Astrocyte of the cerebellum (primary cell): ENCODE measurements at places on chromosomes 2 and 18.

GRCh38 chr2:183541766-183542165 is 417.5 kb downstream of the NUP35 start:
- DNase-seq = no peak

DNA sequence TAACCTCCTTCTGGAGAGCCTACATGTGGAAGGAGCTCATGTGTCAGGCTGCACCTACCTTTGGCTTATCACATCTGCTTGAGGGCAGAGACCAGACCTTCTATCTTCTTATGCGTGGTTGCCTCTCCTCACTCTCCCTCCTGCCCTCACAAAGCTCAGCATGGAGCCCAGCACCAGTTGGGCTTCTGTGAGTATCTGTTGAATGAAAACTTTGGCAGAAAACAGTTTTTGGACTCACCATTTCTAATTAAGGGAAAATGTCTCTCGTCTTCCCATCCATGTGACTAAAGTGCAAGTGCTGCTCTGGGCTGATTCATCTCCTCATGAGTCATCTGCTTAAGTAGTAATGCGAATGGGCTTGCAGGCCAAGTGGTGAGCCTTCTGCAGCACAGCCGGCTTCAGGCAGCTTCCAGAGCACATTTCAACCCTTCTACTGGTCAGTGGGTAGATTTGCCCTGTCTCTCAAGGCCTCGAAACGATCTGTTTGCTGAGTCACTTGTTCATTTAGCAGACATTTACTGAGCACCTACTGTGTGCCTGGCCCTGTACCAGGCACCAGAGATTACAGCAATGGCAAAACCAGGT is 102.6 kb downstream of the VSNL1 start:
- peak; percentile 92 for DNase-seq

GRCh38 chr18:35993013-35993412 is 20.5 kb downstream of the RMP24 start:
- DNase-seq = no peak

GRCh38 chr18:12630136-12630535 is 27.8 kb downstream of the SPIRE1 start:
- DNase-seq = no peak

DNA sequence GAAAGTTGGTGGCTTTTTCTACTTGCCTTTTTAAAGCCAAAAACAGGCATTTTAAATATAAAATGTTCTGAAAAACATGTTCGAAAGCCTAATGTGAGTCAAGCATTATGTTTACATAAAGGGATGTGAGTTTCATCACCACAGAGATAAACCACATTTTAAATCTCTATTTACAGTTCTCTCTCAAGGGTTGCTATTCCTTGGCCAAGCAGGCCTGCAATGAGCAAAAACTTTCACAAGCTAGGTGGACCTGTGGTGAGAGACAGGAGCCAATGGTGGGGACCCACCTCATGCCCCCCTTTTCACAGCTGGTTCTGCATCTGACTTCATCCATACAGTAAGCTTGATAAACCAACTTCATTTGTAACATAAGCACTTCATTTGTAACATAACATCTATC is 65.1 kb downstream of the CUL3 start:
- peak; percentile 34 for DNase-seq

DNA sequence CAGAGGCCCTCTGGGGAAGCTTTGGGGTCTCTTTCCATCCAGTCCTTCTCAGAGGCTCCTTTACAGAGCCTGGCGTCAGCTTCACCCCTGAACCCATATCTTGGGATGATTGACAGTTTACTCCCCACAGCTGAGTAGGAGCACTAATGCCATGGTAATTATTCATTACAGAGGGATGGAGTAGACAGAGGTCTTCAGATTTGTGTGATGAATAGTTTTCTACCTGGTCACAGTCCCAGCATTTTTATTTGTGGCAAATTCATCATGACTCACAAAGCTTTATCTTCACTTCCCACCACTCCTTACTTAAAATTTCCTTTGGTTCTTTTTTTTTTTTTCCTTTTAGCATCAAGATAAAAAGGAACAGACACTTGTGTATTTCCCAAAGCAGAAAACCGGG is 104.2 kb downstream of the CCDC85A start:
- no peak for DNase-seq

DNA sequence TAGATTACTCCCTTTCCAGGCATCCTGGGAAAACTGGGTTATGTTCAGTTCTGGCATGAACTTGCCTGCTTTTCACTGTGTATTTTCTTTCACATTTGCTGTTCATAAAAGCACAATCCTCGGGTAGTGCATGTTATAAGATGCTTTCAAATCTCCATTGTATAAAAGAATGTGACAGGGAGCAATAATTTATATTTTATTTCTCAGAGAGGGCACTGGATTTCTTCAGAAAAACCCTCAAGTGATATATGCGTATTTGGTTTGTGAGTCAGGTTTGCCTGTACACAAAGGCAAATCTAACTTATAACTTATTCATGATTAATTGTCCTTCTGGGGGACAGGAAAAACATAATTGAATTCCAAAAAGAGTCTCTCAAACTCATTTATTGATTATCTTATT is 440.7 kb upstream of the MMADHC start:
- no peak for DNase-seq

GRCh38 chr2:12982149-12982584 is 265.4 kb downstream of the TRIB2 start:
- no peak for DNase-seq

DNA sequence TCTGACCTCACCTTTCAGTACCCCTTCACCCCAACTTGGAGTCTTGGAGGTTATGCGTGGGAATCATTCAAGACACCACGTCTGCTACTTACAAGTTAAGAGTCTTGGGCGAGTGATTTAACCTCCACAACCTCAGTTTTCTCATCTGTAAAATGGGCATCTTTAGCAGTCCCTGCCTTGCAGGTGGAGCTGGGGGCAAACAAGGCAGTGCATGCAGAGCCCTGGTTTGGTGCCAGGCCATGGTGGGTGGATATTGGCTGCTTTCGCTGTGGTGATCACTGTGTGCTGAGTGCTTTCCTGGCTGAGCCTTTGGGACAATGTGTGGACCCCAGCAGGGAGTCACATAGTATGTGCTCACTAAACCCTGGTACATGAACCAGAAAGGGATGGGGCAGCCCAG is 20.4 kb upstream of the PTMA start:
- no peak for DNase-seq

- DNase-seq = no peak
These were observed 1.6 kb downstream of the FEV start for GRCh38 chr2:218983263-218983933.

DNA sequence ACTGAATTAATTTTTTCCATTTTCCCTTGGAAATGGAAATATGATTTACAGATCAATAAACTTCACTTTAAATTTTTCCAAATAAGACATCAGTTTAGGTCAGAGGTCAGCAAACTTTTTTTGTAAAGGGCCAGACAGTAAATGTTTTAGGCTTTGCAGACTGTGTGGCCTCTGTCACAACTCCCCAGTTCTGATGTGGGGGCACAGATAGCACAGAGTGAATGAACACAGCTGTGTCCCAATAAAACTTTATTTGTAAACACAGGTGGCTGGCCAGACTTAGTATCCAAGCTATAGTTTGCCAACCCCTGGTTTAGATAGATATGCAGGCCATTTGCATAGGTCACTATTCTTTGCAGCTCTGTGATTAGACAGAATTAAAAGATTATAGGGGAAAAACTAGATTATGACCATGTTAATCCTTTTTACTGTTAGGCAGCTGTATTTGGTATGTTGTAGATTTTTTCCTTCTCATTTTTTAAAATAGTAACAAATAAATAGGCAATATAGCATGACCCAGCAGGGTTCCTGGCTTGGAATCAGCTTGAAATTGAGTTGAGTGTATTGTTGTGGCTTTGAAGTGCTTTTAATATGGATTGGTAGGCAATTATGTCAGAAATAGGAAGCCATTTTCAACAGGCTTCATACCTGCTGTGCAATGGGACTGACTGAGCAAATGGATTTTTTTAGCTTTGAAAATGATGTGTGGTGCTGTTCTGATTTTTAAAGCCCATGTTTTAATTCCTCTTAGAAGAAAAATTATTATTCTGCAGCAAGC is 59.7 kb downstream of the WDSUB1 start:
- DNase-seq = peak; percentile 24

GRCh38 chr2:19895535-19895934 is 6.2 kb downstream of the TTC32 start:
- DNase-seq = no peak

- no peak for DNase-seq
These were observed 10.1 kb downstream of the DPP4 start for GRCh38 chr2:162063899-162064298.

GRCh38 chr2:240785424-240786335 is 34.3 kb downstream of the KIF1A start:
- no peak for DNase-seq

- peak; percentile 36 for DNase-seq
These were observed 1.4 kb downstream of the RAB11FIP5 start for GRCh38 chr2:73111073-73112025.

- no peak for DNase-seq
These were observed 42.3 kb upstream of the IGFBP5 start for GRCh38 chr2:216737676-216738075.

DNA sequence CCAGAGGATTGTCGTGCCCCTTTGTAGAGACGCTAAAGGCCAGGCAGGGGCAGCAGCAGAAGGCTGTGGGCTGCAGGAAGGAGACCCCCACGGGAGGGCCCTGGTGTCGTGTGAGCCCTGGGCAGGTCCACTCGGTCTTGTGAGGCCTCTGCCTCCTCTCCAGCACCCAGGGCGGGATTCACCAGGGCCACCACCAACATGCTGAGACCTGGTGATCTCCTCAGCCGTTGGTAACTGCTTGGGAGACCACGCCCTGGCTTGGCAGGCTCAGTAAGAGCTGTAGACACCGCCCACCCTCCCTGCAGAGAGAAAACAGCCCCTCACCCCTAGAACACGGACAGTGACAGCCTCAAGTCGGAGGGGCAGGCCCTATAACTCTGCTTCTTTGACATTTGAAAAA is 21.1 kb downstream of the MBP start:
- DNase-seq = no peak

- DNase-seq = no peak
These were observed 85.0 kb upstream of the PPP1CB start for GRCh38 chr2:28666496-28667184.

- DNase-seq = no peak
These were observed 44.3 kb downstream of the L3MBTL4 start for GRCh38 chr18:6370410-6370809.

DNA sequence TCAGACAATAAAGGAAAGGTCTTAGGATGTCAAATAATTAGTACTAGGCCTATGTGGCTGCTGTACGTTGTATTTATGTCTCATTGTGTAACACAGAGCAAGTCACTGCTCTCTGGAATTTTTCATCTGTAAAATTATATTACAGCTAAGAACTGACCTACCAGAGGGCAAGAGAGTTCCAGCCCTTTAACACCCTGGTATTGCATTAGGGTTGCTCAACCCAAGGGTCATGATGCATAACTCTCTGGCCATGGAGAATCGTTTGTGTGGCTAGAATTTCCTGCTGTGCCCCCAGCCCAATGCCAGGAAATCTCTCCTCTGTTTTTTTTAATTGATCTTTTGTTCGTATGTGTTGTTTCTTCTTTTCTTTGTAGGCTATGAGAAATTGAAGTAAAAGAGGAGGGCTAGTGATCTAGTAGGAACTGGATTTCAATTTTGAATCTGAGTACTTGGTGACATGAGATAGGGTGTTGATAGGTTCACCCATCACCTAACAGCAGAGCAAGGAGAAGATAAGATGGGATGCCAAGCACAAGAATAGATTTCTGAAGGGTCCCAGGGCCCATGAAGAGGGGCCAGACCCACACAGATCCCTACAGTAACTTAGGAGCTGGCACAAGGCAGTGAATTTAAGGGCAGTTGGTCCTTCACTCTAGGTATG is 571.2 kb upstream of the TNP1 start:
- DNase-seq = no peak

- no peak for DNase-seq
These were observed 7.6 kb upstream of the KCTD1 start for GRCh38 chr18:26555804-26556553.

- no peak for DNase-seq
These were observed 49.7 kb downstream of the RASGRP3 start for GRCh38 chr2:33526132-33526531.

DNA sequence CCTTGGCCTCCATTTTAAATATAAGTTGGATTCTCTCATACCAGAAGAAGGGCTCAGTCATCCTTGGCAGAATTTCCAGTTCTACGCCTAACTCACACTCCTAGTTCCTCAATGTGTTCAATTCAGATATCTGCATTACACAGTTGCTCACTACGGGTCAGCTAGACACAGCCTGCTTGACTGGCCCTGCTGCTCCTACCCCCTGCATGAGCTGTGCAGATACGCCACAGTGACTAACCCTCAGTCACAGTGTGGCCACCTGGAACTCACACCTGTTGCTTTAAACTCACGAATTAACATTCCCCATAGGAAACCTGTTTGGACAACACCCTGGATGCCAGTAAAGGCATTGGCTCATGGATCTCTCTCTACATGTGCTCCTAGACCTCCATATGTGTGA is 429.6 kb downstream of the NCKAP5 start:
- DNase-seq = no peak

DNA sequence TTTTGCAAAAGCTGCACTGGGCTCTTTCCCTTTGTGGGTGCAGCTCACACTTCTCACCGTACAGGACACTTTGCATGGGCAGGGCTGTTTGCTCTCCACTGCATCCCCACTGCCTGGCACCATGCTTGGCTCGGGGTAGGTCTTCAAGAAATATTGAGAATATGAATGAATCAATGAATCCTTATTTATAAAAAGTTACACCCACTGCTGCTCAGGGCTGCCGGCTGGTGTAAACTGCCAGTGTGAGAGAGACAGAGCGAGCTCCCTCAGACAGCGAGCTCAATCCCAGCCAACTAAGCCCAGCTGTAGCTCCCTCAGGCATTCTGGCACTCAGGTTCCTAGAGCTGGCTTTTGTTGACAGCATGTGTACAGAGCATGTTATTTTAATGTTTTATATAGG is 3.4 kb downstream of the TMEM185B start:
- DNase-seq = no peak

DNA sequence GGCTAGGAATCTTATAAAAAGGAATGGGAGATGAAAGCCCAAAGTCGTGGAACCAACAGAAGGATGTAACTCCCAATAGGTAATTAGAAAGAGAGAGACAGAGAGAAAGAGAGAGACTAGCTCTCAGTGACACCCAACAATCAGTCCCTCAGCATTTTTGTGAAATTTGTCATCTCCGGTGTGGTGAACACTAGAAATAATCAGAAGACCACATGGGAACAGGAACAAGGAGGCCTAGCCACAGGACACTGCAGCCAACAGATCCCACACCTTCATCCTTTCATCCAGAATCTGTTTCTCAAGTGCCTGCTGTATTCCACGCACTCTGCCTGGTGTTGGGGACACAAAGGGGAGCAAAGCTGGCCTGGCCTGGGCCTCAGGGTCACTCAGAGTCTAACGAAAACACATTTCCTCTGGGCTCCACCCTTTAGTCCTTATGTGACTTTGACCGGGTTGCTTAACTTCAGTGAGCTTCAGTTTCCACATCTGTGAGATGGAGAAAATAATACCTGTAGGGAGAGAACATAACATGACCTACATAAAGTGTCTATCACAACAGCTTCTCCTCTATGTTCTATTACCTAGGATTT is 53.1 kb downstream of the EHD3 start:
- no peak for DNase-seq

DNA sequence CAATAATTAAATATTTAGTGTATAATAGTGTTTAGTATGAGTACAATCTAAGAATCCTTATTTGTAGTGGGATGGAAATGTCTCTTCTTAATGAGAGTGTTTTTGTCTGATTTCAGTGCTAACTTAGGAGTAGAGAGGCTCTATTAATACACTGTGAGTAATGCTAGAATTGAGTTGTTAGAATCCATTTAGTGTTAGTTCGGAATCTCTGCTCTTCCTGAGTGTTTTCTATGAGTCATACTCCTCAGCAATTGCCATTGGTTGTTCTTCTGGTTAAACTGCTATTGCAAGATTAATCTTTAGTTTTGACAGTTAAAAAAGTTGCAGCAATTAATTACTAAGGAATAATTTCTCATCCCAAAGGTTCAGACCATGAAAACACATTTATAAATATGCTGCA is 828.6 kb upstream of the POU3F3 start:
- peak; percentile 13 for DNase-seq
